ENCODE measurements at places on chromosomes 3 and 15.
A peak's percentile ranks its signal among the peaks of the same experiment; 100 is the strongest.

DNA sequence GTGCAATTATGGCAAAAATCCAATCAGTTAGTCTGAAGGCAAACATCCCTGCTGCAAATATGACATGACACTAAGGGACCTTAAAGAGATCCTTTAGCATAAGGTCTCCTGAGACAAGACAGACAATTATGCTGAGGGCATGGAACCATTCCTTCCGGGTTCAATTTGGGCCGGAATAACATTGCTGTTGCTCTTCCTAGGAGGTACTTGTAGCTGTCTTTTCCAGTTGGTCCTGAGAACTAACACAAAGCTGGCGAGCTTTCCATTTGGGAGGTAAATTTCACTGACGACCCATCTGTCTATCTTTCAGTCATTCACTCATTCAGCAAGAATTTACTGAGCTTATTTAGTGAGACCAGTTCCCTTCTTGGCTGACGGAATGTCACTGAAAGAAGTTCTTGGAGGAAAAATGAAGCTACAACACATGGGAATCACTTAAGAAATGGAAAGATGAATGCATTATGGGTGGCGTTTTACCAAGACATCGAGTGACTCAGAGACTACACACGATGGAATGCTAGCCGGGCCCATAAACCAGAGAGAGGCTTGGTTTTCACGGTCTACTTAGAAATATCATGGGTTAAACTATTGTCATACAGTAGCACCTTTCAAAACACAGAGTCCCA lies 215.5 kb downstream of the PDZRN3 start:
- DNase-seq: no peak

- no peak for DNase-seq
These were observed 64.5 kb downstream of the CHST2 start for GRCh38 chr3:143184099-143184498.

DNA sequence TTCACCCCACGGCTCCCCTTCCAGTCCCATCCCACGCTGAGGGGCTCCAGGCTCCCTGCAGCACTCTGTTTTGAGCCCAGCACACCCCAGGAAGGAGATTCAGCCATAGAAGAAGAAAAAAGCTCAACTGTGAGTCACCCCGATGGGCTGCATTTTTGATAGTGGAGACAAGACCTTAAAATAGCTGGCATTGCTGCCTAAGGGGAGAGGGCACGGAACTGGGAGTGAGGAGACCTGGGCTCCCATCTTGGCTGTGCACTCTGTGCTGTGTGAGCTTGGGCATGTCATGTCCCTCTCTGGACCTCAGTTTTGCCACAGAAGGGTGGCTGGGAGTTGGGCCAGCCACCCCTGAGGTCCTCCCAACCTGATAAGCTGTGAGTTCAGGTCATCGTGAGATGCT lies 57.2 kb upstream of the SMAD6 start:
- DNase-seq: no peak

GRCh38 chr3:111325160-111325718 lies 216.8 kb upstream of the CD96 start:
- no peak for DNase-seq

DNA sequence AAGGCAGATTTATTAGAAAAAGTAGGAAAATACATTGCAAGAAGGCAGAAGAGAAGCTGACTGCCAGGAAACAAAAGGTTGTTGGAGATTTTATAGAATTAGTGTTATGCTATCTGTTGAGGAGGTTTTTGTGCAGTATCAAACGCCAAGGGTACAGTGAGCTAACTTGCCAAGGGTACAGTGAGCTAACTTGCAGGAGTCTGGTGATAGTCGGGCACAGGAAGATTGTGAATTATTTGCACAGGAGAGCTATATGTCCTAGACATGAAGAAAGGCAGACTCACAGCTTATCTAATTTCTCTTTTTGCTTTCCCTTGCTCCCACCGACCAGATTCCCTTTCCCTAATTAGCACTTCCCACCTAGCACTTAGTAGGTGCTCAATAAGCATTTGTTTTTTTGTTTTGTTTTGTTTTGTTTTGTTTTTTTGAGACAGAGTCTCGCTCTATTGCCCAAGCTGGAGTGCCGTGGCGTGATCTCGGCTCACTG lies 2.7 kb upstream of the CSK start:
- no peak for DNase-seq

- no peak for DNase-seq
These were observed 80.6 kb downstream of the ARIH1 start for GRCh38 chr15:72554471-72555425.

GRCh38 chr3:36959821-36960220 lies 15.0 kb upstream of the TRANK1 start:
- DNase-seq: peak; percentile 86

GRCh38 chr3:148532774-148533173 lies 164.9 kb upstream of the AGTR1 start:
- no peak for DNase-seq

DNA sequence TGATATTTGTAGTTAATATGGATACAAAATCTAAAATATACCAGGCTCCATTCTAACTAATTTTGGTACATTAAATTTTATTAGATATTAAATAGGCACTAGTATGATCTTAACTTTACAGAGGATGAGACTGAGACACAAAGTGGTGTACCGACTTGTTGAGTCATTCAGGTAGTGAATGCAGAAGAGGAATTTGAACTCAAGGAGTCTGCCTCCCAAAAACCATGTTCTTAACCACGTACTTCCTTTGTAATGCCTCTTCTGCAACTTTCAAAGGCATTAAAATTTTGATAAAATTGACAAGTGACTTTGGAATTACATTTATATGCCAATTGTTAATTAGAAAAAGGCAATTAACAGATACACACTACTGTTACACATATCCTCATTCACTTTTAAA lies 61.8 kb downstream of the ZBBX start:
- no peak for DNase-seq

DNA sequence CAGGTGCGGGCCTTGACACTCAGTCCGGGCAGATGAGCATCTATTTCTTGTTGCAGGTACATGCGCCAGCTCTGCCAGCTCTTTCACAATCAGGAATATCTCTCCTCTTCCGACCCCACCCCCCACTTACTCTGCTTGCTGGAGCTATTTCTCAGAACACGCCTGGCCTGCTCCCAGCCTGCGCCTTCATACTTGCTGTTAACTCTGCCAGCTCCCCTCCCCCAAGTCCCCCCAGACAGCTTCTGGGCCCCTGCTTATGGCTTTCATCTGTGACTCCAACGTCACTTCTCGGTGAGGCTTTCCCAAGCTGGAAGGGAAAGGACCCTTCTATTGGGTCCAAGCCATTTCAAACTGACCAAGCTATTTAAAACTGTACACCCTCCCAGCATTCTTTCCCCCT lies 15.2 kb downstream of the MAGEF1 start:
- no peak for DNase-seq

DNA sequence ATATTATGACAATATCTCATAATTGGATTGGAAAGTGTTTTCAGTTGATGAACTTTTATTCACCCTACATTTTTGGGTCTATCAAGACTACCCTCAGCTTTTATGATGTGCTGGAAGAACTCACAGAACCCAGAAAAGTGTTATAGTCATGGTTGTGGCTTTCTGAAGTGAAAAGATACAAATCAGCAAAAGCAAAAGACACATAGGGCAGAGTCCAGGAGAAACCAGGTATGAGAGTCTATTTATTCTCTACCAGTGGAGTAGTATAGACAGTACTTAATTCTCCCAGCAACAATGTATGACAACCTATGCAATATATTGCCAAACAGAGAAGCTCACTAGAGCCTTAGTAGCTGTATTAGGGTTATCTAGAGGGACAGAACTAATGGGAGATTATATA lies 280.4 kb upstream of the TTC14 start:
- no peak for DNase-seq

DNA sequence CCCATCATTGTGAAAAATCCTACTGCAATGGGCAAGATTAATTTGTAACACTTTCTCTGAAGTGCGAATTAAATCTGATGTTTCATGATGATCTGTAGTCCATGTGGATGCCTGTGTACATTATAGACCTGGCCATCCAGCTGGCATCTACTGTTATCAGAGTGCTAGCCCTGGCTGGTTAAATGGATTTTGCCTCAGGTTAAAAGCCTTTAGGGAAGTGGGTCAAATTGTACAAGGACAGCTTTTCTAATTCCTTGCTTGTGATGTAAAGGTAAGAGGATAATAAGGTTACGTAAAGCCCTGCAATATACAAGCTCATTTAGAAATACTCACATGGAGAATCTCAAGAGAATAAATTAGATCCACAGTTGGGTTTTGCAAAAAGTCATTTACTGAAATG lies 138.2 kb downstream of the EPHA3 start:
- DNase-seq: no peak

DNA sequence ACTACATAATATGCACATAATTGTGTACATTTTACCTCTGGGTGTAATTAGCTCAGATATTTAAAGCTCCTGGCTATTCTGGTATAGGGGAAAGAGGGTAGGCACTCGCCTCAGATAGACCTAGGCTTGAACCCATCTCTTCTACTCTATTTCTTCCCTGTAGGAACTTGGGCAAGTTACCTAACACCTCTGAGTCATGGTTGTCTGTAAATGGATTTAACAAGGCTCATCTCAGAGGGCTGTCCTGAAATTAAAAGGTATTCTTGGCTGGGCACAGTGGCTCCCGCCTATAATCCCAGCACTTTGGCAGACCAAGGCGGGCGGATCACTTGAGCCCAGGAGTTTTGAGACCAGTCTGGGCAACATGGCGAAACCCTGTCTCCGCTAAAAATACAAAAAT lies 30.7 kb downstream of the NANOGP8 start:
- no peak for DNase-seq

DNA sequence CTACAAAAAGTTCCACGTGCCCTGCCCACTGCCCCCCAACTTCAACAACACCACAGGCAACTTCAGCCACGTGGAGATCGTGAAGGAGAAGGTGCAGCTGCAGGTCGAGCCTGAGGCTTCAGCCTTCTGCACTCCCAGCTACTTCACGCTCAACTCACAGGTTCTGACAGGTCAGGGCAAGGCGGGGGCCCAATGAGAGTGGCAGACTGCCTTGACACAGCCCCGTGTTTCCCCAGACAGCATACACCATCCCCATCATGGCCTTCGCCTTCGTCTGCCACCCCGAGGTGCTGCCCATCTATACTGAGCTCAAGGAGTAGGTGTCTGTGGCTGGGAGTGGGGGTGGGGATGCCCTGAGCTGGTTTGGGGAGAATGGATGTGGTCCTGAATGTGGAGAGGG lies 12.6 kb downstream of the SLC38A3 start:
- DNase-seq: no peak

GRCh38 chr3:87425056-87425455 lies 148.7 kb upstream of the POU1F1 start:
- DNase-seq: no peak

GRCh38 chr3:27699067-27699466 lies 23.1 kb downstream of the EOMES start:
- DNase-seq: no peak

- DNase-seq: no peak
These were observed 192.5 kb upstream of the LINGO1 start for GRCh38 chr15:77825252-77825542.

GRCh38 chr15:63094495-63094931 lies 27.1 kb upstream of the LACTB start:
- DNase-seq: no peak

DNA sequence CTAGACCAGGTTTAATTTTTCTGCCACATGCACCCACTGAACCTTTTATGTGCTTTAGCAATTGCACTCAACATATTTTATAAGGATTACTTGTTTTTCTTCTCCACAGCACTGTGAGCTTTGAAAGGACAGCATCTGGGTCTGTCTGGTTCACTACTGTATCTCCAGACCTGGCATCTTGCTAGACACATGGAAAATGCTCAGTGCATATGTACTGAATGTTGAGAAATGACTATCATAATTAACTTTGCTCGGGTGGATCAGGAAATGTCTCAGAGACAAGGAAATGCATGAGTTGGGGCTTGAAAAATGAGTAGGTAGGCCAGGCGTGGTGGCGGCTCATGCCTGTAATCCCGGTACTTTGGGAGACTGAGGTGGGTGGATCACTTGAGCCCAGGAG lies 40.2 kb downstream of the DOCK3 start:
- DNase-seq: peak; percentile 2

- no peak for DNase-seq
These were observed 26.4 kb downstream of the LARS2 start for GRCh38 chr3:45414823-45415222.

- no peak for DNase-seq
These were observed 19.3 kb downstream of the PDZRN3 start for GRCh38 chr3:73605412-73605811.

- peak; percentile 93 for DNase-seq
These were observed 39.6 kb downstream of the MAP3K13 start for GRCh38 chr3:185402561-185402960.

GRCh38 chr3:59818033-59818918 lies 768.5 kb upstream of the CFAP20DC start:
- DNase-seq: no peak

DNA sequence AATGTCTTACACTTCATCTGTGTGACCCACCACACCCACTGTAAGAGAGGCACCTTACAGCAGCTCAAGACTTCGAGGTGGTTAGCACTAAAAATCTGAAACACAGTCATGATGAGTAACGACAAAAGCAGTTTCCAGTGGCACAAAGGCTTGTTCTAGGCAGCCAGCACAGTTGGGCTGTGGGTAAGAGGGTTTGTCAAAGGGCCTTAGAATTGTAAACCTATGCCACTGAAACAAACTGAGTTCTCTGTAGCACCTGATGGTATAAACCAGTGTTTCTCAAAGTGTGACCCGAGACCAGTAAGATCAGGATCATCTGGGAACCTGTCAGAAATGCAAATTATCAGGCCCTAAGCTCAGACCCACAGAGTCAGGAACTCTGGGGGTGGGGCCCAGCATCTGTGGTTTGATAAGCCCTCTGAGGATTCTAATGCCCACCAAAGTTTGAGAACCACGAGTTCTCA lies 36.5 kb downstream of the DAPK2 start:
- no peak for DNase-seq

DNA sequence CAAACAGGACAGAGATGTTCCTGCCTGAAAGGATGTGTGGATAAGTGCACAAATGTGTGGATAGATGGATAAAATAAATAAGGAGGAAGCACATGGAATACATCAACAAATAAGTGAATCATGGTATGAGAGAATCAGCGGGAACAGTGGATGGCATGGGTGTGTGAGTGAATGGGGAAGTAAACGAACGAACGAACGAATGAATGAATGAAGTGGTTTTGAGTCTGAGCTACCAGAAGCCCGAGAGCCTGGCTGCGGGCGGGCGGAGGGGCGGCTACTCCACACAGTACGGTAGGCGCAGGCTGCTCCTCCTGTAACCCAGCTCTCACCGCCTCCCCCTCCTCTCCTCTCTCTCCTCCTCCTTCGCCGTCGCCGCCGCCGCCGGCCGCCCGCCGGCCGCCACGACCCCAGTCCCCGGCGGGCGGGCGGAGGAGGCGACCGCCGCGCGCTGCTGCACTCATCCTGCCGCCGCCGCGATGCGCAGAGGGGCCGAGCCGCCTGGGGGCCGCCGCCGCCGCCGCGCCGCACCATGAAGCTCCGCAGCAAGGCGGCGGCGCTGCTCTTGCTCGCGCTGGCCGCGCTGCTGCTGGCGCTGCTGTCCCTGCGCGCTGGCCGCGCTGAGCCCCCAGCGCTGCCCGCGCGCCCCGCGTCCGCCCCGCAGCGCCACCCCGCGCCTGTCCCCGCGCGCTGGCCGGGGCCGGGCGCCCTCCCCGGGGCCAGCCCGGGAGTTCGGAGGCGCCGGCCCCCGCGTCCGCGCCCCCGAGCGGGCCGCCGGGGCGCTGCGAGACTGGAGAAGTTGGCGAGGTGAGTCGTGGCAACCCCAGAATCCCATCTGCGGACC lies at the start of gene GXYLT2:
Gene GXYLT2 (plus strand): TSS at position 342 of the 841 bp plus-strand sequence. CDS start 188 bp downstream, at position 530.
- DNase-seq: peak; percentile 34

GRCh38 chr3:47113669-47114365 lies 50.1 kb downstream of the SETD2 start:
- no peak for DNase-seq
